ENCODE measurements at places on chromosomes 3 and 15.

DNA sequence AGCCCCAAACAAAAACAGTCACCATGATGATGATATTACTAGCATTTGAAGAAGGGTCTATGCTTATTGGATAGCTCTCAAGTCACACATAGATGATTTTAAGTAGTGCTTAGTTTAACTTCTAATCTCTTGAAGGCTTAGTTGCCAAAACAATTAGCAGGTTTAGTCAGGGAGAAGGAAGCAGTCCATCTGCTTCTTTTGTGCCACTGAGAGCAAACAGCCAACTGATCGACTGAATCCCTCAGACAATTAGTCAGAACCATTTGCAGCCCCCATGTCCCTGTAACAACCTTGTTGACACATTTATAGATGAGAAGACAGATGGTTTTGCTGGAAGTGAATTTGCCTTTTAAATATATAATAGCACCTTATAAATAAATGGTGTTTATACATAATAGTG is 585.1 kb upstream of the SUCLG2 start:
- DNase-seq: no peak

DNA sequence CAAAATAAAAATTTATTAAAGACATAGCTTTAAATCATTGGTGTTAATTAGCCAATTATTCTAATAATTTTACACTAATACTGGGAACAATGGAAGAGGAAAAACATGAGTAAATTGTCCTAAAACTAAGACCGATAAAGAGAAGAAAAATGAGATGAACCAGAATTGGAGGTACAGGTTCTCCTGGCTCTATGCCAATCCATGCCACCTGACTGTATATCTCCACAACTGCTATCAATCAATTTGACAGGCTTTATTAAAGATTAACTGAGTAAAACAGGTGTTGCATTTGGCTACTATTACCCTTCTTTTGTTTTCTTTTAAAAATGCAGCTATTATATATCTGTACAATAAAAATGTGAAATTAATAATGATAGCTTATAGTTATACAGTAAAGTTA is 850.0 kb downstream of the CADM2 start:
- no peak for DNase-seq

DNA sequence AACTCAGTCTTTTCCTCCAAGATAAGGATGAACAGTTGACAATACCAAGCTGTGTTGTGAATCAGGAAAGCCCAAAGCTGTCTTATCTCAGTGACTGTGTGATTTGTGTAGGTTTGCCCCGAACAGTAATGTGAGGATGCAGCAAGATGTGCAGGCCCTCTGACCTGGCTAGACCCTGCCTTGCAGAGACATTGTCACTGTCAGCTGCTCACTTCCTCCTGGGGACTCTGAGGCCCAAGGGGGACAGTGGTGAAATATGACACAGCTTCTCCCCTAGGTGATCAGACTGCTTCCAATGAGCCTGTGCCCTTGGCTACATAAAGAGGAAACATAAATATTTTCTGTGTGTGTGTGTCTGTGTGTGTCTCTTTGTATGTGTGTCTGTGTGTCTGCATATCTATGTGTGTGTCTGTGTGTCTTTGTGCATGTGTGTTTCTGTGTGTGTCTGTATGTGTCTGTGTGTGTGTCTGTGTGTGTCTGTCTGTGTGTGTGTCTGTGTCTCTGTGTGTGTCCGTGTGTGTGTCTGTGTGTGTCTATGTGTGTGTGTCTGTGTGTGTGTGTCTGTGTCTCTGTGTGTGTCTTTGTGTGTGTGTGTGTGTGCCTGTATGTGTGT is 21.7 kb downstream of the LRRK1 start:
- DNase-seq: no peak

DNA sequence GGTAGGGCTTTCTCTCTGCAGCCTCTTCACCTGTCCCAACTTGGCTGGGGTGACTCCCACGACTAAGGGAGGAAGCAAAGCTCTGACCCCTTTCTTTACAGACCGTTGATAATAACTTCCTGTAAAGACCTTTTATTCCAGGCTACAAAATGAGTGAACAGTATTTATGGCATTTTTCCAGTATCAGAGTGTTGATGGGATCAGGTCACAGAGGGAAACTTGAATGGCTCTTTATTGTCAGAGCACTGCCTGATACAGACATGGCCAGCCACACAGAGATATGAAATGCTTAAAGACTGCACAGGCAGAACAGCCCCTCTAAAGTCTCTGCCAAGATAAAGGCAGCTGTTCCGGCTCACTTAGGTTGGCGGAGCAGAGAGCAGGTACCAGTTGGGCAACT is 1033.9 kb upstream of the NR2F2 start:
- no peak for DNase-seq

DNA sequence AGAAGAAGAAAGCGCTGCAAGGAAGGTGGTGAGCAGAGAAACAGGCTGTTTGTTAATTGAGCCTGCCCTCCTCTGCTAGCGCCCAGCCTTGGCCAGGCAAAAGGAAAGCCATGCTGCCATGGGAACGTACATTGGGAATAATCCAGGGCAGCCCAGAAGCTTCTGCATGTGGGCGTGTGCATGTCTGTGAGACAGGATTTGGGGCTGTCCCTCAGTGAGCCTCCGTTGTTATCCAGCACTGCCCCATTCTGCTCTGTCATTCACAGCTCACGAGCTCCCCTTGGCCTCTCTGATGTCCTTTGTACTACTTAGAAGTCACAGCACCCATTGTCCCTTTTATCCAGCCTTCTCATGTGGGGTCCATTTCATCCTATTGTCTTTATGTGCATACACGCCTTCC is 239.1 kb upstream of the ROPN1 start:
- DNase-seq: no peak

DNA sequence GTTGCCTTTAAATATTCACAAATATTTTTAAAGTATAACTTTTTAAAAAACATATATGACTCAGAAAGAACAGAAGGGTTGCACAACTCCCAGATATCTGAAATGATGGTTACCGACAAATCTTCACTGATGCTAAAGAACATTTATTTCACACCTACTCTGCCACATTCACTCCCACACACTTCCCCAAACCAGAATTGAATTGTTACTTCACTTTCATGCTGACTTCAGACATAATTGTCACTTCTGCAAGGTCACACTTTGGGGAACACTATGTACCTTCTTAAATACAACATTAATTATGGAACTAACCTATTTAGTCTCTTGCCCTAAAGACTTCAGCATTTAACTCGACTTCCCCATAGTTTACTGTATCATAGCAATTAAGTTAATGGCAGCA is 795.1 kb downstream of the FHIT start:
- no peak for DNase-seq

GRCh38 chr3:7875925-7876324 is 625.7 kb upstream of the LMCD1 start:
- no peak for DNase-seq

GRCh38 chr3:102098130-102098885 is 249.0 kb downstream of the NFKBIZ start:
- no peak for DNase-seq
